ENCODE measurements at places on chromosomes 5 and 9.

DNA sequence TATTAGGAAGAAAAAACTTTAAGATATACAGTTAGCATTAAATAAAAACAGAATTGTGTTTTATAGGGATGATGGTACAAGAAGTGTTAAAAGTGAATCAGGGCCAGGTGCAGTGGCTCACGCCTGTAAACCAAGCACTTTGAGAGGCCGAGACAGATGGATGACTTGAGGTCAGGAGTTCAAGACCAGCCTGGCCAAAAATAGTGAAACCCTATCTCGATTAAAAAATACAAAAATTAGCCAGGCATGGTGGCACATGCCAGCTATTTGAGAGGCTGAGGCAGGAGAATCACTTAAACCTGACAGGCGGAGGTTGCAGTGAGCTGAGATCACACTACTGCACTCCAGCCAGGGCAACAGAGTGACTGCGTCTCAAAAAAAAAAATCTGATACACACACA lies 282.9 kb upstream of the ATP10B start:
- no peak for DNase-seq

DNA sequence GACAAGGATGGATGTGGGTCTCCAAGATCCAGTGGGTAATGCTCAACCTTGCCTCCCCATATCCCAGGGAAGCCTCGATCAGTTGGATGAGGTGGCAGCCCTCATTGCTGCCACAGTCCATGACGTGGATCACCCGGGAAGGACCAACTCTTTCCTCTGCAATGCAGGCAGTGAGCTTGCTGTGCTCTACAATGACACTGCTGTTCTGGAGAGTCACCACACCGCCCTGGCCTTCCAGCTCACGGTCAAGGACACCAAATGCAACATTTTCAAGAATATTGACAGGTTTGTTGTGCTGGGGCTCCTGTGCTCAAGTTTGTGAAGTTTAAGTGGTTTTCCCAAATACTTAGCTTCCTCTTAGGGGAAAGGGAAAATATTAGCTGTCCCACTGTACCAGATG lies 74.0 kb downstream of the WDR41 start:
- no peak for DNase-seq

DNA sequence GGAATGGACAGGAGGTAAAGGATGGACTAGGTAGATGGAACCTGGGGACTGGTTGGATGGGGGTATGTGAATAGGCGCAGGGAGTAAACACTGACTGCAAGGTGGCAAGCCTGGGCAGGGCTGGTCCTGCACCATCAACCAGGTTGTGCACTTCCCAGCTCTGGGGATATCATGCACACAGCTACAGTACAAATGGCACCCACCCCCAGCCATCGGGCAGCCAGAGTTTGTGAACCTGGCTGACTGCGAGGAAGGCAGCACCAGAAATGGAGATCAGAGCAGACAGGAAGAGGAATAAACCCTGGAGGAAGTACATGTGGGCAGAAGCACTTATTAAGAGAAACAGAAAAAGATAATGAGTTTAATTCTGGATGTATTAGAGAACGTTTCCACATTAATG lies 229.1 kb downstream of the ESM1 start:
- DNase-seq, result no peak

DNA sequence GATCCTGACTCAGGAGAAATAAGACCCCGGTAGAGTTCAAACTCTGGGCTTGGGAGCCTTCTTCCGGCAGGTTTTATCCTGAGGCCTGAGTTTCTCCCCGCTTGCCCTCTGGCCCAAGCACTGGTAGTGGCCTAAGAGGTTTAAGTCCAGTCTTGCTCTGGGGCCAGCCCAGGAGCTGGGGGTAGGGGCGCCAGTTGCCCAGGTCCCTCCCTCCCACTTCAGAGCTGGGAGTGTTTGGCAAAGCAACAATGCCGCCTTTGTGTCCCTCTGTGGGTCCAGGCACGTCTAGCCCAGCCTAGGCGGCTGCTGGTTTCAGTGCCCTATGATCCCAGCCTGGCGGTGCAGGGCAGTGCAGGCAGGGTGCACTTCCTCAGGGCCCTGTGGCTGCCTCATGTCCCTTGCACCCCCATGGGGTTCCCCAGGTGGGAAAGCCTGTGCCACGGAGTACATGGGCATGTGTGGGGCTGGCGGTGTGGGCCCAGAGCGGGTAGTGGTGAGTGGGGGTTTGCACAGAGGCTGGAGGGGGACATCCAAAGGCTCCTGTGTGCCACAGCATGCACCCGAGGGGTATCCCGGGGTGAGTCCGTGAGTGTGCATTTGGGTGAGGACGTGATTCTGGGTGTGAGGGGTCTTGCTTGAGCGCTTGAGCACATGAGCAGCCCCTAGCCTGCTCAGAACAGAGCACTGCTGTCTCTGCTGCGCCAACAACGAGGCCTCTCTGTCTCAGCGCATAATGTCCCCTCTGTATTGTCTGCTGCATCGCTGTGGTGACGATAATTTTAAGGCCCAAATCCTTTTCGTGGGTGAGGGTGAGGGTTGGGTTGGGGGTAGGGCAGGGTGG lies 61.7 kb upstream of the PSD2 start:
- no peak for DNase-seq

GRCh38 chr5:133429046-133429445 lies 183.3 kb downstream of the FSTL4 start:
- DNase-seq, result no peak

DNA sequence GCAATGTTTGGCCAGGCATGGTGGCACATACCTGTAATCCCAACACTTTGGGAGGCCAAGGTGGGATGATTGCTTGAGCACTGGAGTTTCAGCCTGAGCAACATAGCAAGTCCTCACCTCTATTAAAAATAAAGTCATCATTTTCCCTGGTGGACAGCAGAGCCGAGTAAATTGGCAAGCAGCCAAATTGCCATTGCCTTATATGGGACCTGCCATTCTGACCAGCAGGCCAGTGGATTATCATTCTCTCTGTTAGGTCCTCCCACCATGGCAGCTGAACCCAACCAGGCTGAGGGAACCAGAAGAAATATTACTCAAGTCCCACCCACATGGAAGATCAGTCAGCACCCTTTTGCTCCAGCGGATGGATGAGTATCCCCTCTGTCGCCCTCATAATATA lies 1829.9 kb downstream of the EFNA5 start:
- DNase-seq, result no peak

DNA sequence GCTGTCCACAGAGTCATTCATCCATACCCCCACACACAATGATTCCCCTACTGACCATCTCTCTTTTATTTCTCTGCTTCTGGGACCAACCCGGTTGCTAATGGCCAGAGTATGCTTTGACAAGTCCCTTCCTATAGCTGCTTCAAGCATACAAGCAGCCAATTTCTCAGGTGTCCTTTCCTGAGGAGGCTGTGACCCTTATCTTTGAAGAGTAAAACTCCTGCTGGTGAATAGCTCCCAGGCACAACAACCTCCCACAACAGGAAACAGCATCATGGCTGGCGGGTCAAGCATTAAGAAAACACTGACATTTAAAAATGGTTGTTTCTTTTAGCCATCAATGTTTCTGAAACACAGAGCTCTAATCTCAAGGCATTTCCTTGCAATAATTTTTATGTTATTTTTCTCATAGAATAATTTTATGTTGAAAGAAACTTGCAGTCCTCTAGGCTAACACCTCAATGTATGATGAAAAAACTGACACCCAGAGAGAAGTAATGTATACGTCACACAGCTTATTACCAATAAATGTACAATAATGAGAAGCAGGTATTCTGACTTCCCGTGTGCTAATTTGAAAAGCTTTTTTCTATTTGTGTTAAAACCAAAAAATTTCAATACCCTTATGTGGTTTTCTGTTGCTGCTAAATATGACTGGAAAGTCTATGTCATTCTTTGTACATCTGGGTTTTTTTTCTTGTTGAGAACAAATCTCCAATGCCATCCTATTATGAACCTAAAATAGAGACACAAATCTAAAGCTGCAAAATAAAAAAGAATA lies 7.5 kb upstream of the PAM start:
- DNase-seq, result no peak

DNA sequence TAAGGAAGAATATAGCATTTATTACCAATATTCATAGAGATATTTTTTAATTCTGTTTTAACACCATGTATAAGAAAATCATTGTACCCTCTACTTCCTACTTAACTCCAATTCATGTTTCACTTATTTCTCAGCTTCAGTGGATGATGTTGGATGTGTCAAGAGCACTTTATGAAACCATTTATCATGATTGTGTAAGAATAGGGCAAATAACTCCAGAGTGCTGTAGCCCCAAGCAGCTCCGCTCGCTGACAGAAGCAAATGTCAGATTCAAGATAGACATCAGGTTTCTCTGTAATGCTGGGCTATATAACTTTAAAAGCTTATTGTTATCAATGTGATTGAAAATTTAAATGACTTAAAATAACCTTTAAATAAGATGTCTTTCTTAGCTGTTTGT lies 50.4 kb downstream of the MAST4 start:
- DNase-seq, result no peak
